Aortic smooth muscle cell (primary cell): ENCODE measurements at places on chromosomes 7 and 10. TPM values are rescaled to one million over a fixed set of nuclear protein-coding genes. Genes with fewer than 3 reads are reported as not detected.

THSD7A gene
- total RNA-seq: 1.1 and 1.5 TPM in 2 replicates

IL2RA gene
- not detected in 2 replicates for total RNA-seq

GPR158 gene
- total RNA-seq: 0.13 and 0.19 TPM in 2 replicates

TBXAS1 gene
- 0.92 and 1.4 TPM in 2 replicates for total RNA-seq

UTF1 gene
- not detected in 2 replicates for total RNA-seq
